ENCODE measurements at places on chromosomes 7 and 10. TPM values are rescaled to one million over a fixed set of nuclear protein-coding genes. Genes with fewer than 3 reads are reported as not detected.
A peak's percentile ranks its signal among the peaks of the same experiment; 100 is the strongest.

- no peak for DNase-seq
These were observed 767.4 kb upstream of the GHITM start for GRCh38 chr10:83371696-83372490.

DNA sequence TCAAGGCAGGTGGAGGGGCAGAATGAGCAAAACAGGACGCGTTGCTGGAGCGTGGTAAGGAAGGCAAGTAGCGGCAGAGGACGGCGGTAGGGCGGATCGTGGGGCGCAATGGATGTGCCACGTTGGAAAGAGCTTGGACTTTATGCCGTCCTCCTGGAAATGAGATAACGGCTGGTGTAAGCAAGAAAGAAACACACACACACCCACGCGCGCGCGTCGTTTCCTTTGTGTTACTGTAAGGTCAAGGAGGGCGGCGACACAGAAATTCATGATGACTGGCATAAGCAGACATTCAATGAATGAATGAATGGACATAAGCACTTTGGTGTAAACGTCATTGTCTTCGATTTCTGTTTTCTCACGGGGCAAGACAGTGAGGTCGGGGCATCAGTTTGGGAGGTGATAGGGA, 683 bp upstream of the ENTPD7 start:
- peak; percentile 25 for DNase-seq

DNA sequence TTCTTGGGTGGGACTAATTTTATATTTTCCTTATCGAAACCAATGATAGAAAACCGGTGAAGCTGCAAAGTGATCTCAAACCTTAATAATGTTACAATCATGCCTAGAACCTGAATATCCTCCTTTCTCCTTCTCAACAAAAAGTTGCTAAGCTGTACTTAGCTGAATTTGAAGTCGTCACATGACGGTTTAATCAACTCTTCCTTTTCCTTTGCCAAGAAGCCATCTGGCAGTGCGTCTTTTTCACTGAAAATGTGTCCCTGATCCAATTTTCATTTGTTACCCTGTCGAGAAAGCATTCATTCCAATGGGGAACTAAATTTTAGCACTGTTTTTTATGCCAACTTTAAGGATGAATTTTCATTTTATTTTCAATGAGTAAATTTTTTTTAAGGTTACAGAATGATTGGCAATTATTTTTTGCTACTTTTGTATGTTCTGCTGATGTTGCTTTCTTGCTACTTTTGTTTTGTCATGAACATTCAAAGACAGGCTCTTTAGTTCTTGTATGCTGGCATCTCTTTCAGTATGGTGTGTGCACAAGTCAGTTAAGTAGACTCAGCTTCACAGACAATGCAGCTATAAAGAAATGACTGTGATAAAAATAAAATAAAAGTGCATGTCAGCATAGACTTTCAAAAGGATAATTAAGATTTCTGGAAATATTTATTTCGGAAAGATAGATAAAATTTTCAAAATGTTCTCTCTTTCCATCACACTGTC, 980.0 kb downstream of the DNAJB9 start:
- DNase-seq: no peak

GRCh38 chr7:81604808-81605174, 165.1 kb downstream of the HGF start:
- DNase-seq: no peak

DNA sequence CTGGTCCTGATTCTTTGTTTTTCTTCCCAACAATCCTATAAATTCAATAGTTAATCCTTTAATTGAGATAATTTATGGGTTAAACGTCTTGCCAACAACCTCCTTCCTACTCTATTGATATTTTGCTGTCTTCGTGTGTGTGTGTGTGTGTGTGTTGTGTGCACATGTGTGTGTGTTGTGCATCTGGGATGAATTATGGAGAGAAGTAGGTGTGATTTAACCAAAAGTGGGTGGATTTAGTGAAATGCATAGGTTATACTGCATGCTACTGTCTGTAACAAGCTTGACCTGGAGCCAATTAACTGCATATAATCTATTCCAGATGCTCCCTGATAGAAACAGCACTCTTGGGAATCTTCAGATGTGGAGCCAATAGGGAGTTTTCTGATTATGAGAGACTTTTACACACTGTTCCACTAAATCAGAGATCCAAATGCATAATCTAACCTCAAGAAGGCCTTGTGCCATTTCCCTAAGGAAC, 61.2 kb downstream of the SEMA3D start:
- DNase-seq: no peak

- DNase-seq: peak; percentile 13
These were observed 67.8 kb upstream of the NXPH1 start for GRCh38 chr7:8365499-8366110.

The KNDC1 gene
- not detected for total RNA-seq

DNA sequence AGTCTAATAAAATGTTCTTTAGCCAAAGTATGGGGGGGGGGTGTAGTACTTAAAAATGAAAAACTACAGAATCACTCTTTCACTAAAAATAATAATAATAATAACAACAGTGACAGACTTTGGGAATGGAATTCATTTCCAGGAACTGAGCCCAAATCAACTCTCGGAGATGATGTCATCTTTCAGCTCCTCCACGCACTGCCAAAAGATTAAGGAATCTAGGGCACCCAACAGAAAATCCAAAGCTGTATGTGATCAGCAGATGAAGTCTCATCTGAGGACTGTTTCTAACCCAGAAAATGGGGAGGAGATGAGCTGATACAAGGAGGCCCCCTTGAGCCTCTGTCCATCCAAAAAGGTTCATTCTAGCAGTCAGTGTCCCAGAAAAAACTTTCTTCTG, 54.5 kb downstream of the GRB10 start:
- no peak for DNase-seq

- DNase-seq: no peak
These were observed 63.6 kb downstream of the ADARB2 start for GRCh38 chr10:1673568-1674345.

DNA sequence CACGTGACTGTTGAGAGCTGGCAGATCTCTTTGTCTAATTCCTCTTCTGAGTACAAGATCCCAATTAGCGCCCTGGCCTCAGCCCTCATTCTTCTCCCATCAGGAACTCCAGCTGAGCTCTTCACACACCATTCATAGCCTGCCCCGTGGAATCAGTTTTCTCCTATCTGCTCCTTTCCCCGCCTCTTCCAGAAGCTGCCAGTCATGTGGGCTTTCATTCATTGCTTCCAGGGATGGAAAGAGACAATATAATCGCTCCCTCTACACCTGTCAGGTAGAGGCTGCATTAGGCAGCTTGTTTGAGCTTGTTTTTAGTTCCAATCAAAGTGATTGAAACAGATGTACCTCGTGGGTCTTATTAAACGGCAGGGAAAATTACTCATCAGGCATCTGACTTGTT, 515.8 kb downstream of the TYW1 start:
- DNase-seq: no peak

The LRRD1 gene
- 0.29 TPM for total RNA-seq

The HECW1 gene
- not detected for total RNA-seq

The SYT15 gene
- total RNA-seq: not detected

GRCh38 chr7:100372256-100372655, 1.0 kb upstream of the PILRA start:
- DNase-seq: no peak

DNA sequence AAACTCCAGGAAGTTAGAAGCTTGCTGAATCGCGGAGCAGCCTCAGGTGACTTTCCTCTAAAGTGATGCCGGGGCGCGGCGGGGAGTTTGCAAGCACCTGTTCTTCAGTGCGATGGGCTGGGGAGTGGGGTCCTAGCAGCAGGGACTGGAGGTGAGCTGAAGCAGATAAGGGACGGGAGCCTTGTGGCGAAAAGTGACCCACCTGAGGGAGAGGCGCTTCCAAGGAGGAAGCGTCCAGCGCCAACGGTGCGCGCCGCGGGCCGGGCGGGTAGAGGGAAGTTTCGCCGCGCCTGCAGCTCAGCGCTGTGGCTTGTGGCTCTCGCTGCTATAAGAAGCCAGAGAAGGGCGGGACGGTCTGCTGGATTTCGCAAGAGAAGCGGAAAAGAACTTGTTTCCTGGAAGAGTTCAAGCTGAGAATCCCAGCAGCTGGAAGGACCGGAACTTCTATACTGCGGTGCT, at the start of gene STEAP4:
TSS of gene STEAP4 (minus strand) at position 305 of the 459 bp plus-strand sequence. CDS start 22,625 bp downstream, outside the sequence.
- peak; percentile 53 for DNase-seq

GRCh38 chr7:73995330-73995729, 32.6 kb upstream of the ELN start:
- peak; percentile 75 for DNase-seq

DNA sequence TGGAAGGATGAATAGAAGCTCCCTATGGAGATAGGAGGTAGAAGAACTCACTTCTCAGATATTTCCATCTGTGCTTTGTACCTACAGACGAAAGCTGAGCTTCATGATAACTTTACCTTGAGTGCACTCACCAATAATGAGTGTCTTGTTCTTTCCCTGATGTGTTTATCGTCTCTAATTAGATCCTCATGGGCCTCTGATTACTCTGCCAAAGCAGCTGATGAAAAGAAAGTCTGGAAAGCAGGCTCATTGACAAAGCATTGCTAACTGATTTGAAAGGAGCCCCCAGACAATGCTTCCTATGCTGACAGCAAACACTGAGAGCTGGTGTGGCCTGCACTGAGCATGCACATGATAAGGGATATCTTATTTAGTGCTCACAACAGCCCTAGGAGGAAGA, 183.9 kb upstream of the GHITM start:
- no peak for DNase-seq

The LIPN gene
- not detected for total RNA-seq

DNA sequence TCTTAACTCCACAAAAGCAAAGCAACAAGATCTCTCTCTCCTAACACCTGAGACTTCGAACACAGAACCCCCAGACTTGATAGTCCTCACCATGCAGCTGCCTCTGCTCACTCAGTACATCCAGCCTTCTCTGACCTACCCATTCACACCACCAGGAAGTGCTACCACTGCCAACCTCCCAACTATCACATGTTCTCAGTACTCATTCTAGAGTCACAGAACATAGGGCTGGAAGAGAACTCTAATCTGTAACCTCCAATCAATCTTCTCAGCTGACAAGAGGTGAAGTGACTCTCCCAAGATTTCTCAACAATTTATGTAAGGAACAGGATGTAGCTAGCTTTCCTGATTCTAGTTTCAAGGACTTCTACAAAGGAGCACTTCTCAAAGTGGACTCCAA, 3.8 kb downstream of the NUDCD3 start:
- no peak for DNase-seq

The RAPGEF5 gene
- 0.24 TPM for total RNA-seq

DNA sequence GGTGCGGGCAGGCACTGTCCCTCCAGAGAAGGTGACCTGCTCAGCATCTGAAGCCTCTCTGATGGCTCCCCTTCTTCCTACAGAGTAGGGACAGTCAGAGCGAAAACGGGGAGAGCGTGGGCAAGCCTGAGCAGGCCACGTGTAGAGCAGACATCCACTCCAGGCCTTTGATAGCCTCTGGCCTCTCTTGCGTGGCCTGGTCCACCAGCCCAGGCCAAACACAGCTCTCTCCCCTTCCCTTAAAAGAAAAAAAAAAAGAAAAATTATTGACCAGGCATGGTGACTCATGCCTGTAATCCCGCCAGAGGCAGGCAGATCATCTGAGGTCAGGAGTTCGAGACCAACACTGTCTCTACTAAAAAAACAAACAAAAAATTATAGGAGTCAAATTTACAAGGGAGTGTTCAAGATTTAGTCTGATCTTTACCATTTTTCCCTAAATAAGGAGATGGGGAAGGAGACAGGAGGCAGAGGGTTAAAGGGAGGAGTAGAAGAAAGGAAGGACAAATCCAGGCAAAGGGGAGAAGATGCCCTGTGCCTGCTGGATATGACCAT, 84.8 kb downstream of the PLXNA4 start:
- DNase-seq: no peak

DNA sequence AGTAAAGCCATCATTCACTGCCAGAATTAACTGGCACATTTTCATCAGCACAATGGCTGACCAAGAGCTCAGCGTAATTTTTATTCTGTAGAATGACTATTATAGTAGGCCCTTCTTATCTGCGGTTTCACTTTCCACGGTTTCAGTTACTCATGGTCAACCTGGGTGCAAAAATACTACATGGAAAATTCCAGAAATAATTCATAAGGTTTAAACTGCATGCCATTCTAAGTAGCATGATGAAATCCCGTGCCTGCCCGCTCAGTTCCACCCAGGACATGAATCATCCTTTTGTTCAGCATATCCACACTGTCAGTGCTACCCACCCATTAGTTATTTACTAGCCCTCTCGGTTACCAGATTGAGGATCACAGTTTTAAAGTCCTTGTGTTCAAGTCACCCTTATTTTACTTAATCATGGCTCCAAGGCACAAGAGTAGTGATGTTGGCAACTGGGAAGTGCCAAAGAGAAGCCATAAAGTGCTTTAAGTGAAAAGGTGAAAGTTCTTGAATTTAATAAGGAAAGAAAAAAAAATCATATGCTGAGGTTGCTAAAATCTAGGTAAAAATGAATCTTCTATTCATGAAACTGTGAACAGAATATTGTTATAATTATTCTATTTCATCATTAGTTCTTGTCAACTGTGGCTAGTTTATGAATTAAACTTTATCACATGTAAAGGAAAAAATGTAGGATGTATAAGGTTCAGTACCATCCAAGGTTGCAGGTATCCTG, 204.9 kb downstream of the DOCK4 start:
- DNase-seq: peak; percentile 89

The CD36 gene
- 38.8 TPM for total RNA-seq

GRCh38 chr7:143372070-143372469, 9.1 kb upstream of the ZYX start:
- peak; percentile 79 for DNase-seq

DNA sequence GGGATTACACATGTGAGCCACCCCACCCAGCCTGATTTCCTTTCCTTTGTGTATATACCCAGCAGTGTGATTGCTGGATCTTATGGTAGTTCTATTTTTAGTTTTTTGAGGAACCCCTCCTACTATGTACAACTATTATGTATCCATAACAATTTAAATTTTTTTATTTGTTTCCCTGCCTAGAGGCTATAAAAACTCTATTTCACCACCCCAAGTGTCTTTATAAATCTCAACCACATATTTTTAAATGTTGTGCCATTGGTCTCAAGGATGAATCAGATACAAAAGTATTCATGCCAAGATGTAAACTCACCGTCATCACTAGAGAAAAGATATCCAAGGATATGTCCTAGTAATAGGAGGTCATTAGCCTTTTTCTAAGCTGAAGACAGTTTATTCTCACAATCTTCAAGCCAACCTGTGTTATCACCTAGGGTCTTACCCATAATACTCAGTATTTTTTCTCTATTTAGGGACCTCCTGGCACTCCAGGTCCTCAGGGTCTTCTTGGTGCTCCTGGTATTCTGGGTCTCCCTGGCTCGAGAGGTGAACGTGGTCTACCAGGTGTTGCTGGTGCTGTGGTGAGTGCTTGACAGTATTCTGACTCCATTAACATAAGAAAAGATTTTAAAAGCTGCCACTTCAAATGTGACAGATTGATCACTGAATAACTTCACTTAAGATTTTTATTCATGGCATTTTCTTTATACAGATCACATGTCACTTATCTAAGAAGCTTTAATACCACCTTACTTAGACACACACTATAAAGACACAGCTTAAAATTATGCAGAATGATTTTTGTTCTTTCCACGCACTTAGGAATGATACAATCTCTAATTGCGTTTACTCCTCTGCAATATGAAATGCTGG, 29.4 kb downstream of the COL1A2 start:
- DNase-seq: peak; percentile 39

The VPS37D gene
- total RNA-seq: 6.1 TPM

The MBL2 gene
- not detected for total RNA-seq

The EPHA1 gene
- total RNA-seq: not detected

GRCh38 chr10:30598105-30598776, 31.3 kb downstream of the LYZL2 start:
- no peak for DNase-seq

GRCh38 chr7:98988641-98989040, 110.3 kb downstream of the TRRAP start:
- DNase-seq: no peak

- DNase-seq: no peak
These were observed 170.2 kb upstream of the TRIM24 start for GRCh38 chr7:138289864-138290263.
